Heart right ventricle (tissue), 16 donors: ENCODE measurements at places on chromosomes 1 and 21. TPM values are rescaled to one million over a fixed set of nuclear protein-coding genes. Genes with fewer than 3 reads are reported as not detected.

Gene TRIM58
- 0.32 TPM for total RNA-seq

Gene PPIAL4G
- total RNA-seq = not detected

Gene OR2M2
- total RNA-seq = not detected

Gene FUCA1
- 10.6 TPM for total RNA-seq

Gene CPLANE2
- 10.2 TPM for total RNA-seq

DNA sequence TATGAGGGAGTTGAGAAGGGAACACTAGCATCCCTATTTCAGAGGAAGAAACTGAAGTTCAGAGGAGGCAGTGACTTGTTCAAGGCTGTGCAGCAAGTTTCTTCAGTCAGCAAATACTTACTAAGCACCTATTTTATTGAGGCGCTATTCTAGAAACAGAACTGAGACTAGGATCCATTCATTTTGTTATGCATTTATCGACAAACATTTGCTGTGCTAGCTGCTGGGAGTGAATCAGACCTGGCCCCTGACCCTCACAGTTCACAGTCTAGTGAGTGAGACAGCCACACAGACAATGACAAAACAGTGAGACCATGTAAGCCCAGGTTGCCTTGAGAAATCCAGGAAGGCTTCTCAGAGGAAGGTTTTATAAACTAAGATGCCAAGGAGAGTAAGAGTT lies 28.2 kb downstream of the TRIM62 start:
- DNase-seq = no peak

GRCh38 chr1:12715896-12716437 lies at the start of gene AADACL3:
Gene AADACL3 (plus strand): TSS chr1:12716110. CDS start chr1:12716177, 67 bp downstream.
- no peak for DNase-seq

DNA sequence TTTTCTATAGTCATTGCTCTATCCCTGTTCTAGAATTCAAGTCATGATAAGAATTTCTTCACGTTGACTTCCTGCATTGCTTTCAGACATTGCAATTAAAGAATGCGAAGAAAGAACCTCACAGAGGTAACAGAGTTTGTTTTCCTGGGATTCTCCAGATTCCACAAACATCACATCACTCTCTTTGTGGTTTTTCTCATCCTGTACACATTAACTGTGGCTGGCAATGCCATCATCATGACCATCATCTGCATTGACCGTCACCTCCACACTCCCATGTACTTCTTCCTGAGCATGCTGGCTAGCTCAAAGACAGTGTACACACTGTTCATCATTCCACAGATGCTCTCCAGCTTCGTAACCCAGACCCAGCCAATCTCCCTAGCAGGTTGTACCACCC lies 10.6 kb downstream of the APCS start:
- no peak for DNase-seq

DNA sequence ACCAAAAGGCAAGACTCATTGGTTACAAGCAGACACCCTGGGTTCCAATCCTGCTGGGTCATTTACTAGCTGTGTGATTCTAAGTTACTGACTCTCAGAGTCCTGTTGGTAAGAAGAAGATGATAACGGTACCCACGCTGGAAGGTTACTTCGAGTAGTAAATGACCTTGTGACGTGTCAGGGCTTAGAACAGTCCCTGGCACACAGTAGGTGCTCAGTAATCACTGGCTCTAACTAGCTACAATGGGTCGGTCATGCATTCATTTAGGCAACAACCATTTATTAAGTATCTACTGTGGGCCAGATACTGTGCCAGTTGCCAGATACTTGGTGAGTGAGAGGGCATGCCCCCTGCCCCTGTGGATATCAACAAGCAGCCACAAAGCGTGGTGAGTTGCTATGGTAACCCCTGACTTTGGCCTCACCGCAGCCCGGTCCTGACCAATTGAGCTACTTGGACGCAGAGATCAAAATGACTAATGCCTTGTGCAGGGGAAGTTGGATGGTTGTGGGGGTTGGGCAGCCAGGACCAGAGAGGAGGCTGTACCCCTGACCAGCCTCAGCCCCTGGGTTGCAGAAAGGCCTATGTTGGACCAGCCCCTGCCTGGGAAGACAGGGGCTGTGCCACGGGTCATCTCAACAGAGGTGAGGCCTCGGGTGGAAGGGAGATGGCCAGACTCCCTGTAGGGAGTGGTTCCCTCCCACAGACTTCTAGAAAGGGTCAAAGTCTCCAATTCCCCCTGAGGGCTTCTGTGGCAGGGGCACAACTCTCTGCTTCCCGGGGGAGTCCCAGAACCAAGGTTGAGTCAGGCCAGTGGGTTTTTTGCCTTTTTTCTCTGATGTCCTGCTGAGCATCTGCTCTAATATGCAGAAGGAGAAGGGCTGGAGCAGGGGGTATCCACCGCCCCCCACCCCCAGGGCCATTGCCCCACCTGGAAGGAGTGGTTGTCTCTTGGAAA lies 16.0 kb downstream of the DHRS3 start:
- DNase-seq = peak; percentile 68

GRCh38 chr1:37325010-37325409 lies 149.4 kb upstream of the ZC3H12A start:
- no peak for DNase-seq

GRCh38 chr1:17405898-17406759 lies 33.3 kb downstream of the RCC2 start:
- peak; percentile 50 for DNase-seq

GRCh38 chr1:199247891-199248290 lies 609.1 kb downstream of the PTPRC start:
- no peak for DNase-seq

DNA sequence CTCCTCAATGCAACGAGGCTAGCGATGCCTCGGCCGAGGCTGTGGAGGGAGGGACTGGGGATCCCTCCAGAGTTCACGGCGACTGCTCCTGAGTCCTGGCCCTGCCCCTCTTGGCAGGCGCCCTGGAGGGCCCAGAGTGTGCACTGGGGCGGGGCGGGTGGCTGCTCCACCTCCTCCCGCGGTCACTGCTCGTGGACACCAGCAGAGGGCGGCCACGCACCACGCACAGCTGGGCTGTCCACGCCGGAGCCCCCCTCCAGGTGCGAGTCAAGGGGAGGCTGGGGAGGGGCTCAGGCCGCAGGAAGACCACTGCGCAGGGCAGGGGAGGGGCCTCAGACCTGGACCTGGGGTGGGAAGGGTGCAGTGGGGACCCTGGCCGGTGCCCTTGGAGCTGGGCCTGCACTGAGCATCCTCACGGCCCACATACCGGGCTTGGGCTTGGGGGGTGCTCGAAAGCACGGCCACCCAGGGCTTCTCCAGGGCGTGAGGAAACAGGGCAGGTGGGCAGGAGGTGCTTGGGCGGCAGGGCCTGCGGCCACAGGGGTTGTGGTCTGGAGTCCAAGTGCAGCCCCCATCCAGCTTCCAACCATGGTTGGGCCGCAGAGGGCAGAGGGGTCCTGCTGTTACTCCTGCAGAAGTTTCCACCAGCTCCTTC lies 20.6 kb upstream of the TTC34 start:
- peak; percentile 32 for DNase-seq

DNA sequence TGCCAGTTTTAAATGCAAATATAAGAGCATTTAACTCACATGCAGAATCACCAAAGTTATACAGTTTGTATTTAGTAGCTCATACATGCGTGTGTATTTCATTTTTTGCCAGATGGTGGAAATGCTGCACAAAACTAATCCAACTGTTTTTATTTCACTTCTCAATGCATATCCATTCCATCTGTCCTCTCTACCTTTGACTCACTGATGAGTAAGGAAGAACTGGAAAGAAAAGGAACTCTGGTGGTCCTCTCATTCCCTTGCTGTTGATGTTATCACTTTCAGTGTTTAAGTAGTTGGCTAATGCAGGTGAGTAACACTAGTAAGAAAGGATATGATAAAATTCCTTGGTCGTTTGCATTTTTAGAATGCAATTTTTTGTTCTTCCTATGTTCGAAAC lies 5.7 kb upstream of the SLC1A7 start:
- DNase-seq = no peak

DNA sequence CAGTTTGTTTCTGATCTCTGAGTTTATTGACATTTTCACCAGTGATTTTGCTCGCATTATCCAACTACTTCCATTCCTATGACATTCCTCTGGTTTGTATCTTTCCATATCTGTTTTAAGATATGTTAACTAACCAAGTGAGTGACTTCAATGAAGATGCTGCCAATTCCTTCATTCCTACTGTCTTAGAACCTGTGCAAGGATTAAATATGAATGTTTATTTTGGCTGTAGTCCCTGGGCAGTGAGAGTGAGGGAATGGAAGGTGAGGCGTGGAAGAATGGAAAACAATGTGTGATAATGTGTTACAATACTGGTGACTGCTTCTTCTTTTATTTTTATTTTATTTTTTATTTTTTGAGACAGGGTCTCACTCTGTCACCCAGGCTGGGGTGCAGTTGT lies 183.0 kb downstream of the SDCCAG8 start:
- DNase-seq = no peak

DNA sequence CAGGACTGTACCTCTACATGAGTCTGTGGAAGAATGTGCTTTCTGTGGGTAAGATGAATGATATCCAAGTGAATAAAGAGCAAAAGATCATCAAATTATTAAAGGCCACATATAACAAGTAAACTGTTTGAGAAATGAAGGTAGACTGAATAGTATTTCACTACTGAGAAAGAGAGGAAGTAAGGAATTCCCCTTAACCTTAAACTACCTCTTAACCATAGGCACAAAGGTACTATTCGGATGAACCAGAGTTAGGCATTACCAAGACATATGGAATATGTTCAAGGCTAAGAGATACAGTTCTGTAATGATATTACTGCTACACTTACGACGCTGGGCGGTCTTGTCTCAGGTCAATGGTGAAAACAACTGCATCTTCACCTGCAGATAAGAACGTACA lies 25.5 kb downstream of the DCAF8 start:
- DNase-seq = no peak

GRCh38 chr1:219506473-219506899 lies 106.4 kb downstream of the ZC3H11B start:
- DNase-seq = no peak

GRCh38 chr1:50262436-50262835 lies 153.7 kb downstream of the ELAVL4 start:
- DNase-seq = no peak

GRCh38 chr1:191669629-191670028 lies 488.6 kb upstream of the RGS18 start:
- DNase-seq = no peak

DNA sequence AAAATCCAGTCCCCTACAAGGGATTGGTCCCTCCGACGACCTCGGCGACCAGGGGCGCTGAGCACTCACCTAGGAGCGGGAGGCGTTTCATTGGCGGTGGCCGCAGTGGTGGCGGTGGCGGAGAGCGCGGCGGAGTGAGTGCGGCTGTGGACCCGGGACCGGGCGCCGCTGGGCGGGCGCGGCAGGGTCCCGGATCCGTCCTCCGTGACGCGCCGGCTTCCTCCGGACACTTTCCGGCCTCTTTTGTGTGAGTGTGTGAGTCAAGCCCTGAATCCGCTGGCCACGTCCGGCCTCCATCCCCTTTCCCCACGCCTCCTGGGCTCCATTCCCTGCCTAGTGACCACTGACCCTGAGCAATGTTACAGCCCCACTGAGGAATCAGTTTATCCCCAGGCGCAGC lies at the start of gene ADGRL4:
TSS of gene ADGRL4 (minus strand) at position 167 of the 400 bp plus-strand sequence. CDS start at position 91, 76 bp downstream.
- peak; percentile 78 for DNase-seq
